CD4-positive, alpha-beta T cell treated with Interleukin-12 subunit alpha and Interleukin-12 subunit beta, for 1 hour (primary cell): ENCODE measurements at places on chromosomes 1 and 21.
A peak's percentile ranks its signal among the peaks of the same experiment; 100 is the strongest.

- DNase-seq, result no peak
Measured at GRCh38 chr1:7580923-7581753, 190.0 kb upstream of the VAMP3 start.

DNA sequence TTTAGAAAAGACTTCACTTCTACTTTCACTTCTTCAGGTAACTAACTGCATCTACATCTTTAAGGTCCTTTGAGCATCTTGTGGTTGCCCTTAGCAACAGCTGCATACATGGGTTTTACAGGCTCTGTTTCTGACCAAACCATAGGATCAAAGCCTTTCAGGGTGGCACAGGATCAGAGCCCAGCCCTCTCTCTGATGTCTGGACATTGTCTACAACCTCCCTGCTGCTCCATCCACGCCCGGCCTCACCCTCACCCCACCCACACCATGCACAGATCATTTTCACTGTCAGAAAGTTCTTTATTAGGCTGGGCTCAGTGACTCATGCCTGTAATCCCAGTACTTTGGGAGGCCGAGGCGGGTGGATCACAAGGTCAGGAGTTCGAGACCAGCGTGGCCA lies 5.2 kb downstream of the NCF2 start:
- DNase-seq, result no peak

DNA sequence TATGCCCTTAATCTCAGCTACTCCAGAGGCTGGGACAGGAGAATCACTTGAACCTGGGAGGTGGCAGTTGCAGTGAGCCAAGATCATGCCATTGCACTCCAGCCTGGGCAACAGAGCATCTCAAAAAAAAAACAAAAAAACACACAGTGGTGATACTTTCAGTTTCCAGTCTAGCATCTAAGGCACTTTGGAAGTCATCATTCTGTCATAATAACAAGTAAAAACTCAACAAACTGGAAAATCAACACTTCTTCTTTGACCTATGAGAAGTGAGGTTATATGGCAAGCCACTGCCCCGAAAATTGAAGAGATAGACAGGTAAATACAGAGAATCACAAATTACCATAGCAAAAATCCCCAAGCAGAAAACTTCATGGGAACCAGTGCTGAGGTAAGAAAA lies 51.9 kb downstream of the IL12RB2 start:
- DNase-seq, result no peak

GRCh38 chr1:234544087-234544579 lies 65.2 kb upstream of the TARBP1 start:
- peak; percentile 22 for DNase-seq

DNA sequence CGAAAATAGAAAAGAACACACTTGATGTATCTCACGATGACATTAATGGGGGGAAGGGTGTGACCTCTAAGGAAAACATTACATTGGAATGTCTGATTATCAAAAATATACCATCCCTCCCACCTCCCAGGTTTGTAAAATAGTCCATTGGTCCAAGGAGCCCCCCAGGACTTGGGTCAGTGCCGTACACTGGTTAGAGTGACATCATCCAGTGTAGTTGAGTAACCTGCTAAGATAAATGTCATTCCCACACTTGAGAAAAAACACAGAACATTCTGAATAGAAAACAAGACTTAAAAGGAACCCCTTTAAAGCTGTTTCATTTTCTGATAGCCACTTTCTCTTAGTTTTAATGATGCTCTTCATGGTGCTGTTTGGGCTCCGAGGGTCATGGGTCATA lies 15.2 kb downstream of the DDX20 start:
- DNase-seq, result no peak

DNA sequence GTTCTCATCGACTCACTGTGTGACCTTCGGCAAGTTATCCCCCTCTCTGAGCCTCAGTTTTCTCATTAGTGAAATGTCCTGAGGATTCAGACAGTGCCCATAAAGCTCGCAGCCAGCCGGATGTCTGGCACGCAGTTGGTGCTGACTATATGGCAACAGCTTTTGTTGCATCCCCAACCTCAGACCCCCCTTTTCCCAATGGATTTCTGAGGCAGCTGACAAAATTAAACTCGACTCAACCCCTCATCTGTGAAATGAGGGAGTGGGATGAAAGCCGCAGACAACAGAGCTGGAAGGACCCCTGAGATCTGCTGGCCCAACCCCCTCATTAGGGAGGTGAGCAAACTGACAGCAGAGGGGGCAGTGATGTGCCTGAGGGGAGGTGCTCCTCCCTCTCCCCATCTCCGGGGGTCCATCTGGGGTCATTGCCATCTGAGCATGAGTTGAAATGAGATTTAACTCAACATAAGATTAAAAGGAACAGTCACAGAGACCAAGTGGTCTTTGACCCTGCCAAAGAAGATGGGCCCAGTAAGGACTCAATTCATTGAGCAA lies 40.4 kb downstream of the NKAIN1 start:
- no peak for DNase-seq

- no peak for DNase-seq
Measured at GRCh38 chr1:226633541-226634165, 85.1 kb downstream of the STUM start.

GRCh38 chr21:44790368-44790767 lies 11.3 kb downstream of the UBE2G2 start:
- DNase-seq, result no peak

GRCh38 chr1:72281144-72281543 lies 1.2 kb downstream of the NEGR1 start:
- DNase-seq, result no peak

GRCh38 chr1:193079187-193079586 lies 19.8 kb downstream of the RO60 start:
- DNase-seq, result no peak

DNA sequence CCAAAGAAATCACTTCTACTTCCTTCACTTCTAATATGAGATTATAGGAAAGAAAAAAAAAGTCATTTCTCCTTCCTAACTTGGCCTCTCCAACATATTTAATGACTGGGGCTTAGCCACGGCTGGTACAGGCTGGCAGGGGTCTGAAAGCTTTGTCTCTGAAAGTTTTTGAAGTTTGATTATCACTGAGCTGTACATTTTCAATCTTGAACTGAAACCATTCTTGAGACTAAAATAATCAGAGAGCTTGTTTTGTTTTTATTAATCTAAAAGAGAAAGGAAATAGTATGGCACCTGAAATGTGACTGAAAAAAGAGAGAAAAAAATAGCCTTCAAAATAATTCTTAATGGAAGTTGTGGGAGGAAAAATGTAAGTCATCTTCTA lies 3.8 kb upstream of the KRTAP19-8 start:
- no peak for DNase-seq

- DNase-seq, result no peak
Measured at GRCh38 chr1:68010090-68010489, 40.3 kb downstream of the DIRAS3 start.

DNA sequence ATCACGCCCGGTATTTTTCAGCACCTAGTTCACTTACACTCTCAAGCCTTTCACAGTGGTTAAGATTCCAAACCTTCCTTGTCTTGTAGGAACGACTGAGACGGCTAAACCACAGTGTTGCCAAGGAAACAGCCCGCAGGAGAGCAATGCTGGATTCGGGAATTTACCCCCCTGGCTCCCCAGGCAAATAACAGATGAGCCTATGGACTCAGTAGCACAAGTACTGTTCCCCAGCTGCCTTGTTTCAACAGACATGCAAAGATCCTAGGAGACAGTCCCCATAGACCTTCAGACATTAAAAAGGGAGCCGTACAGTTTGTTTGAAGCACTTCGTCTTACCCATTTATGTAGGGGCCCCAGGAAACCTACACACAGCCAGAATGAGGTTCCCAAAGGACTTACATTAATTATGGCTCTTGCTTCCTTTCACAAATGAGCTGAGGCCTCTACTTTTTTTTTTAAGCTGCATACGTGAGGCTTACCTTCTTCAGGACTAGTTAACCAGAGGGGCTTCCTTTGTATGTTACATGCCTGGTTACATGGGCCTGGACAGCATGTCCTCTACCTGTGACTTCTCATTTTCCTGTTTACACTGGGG lies 2.7 kb downstream of the SNAPIN start:
- DNase-seq, result no peak
